NCI-H2029 (cell line): ENCODE measurements at places on chromosomes 7 and 10.

GRCh38 chr10:95785942-95786669, 30.1 kb downstream of the ENTPD1 start:
- DNase-seq = no peak

- DNase-seq = peak; percentile 54
Measured at GRCh38 chr7:135558337-135558767, 635 bp downstream of the NUP205 start.

DNA sequence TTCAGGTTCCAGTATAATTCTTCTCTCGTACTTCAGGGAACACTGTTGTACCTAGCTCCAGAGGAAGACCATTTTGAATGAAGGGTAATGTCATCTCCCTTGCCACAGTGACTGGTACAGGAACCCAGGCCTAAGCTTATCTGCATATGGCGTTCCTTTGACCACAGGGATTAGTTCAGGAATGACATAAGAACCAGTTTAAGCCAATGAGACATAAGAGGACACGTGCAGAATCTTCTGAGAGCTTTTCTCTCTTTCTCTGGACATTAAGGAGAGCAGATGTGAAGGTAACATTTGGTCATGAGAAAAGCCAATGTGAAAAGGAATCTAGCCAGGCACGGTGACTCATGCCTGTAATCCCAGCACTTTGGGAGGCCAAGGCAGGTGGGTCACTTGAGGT, 21.8 kb upstream of the HIBADH start:
- DNase-seq = no peak

GRCh38 chr7:143878884-143879283, 23.1 kb downstream of the TCAF1 start:
- DNase-seq = no peak

DNA sequence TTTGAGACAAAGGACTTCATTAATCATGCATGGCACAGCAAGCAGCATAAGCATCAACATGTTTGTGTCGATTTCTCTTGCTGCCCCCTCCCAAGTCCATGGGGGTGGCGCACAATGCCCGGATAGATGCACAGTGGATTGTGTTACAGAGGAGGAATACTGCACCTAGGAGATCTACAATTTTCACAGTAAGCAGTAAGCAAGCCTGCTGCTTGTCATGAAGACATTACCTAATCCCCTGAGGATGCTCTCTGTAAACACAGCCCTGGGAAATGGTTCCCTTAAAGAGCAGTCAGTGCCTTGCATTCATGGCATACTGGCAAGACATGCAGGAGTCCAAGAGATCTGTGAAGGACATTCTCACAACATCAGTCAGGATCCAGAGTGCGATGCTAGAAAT, 137.7 kb downstream of the ETV1 start:
- no peak for DNase-seq

- no peak for DNase-seq
Measured at GRCh38 chr7:14841869-14842268, 60.7 kb downstream of the DGKB start.

GRCh38 chr7:25260862-25261494, 32.7 kb upstream of the NPVF start:
- no peak for DNase-seq

DNA sequence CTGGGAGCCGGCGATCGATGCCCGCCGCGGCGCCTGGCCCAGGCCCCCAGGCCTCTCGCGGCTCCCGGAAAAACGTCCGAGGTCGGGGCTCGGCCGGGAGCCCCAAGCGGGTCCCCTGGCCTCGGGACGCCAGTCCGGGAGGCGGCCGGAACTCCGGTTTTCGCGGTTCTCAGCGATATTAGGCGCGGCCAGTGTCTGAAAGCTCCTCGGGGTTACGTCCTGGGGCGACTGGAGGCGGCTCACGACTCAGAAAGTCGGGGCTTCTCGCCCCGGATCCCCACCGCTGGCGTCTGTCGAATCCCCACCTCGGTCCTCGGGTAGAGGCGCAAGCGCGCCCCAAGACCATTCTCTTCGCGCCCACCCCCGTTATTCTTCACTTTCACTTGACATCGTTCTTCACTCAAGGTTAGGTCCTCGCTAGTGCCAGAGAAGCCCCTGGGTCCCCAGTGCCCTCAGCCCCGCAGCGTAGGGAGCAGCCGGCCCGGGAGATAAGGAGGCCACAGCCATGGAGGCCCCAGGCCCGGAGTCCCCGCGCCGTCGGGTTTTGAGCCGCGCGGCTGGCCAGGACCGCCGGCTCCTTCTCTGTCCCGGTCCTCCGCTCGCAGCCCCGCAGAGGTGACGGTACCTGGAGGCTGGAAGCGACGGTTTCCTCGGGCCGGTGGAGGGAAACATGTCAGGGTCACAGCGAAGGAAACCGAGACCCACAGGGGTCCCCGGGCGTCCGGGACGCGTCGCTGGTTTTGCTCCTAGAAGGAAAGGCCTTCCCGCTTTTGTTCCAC, 35.2 kb upstream of the EBLN1 start:
- no peak for DNase-seq
